ENCODE measurements at places on chromosomes 1 and 21.

GRCh38 chr1:1290238-1290731 lies 10.0 kb downstream of the SCNN1D start:
- peak; percentile 70 for DNase-seq

DNA sequence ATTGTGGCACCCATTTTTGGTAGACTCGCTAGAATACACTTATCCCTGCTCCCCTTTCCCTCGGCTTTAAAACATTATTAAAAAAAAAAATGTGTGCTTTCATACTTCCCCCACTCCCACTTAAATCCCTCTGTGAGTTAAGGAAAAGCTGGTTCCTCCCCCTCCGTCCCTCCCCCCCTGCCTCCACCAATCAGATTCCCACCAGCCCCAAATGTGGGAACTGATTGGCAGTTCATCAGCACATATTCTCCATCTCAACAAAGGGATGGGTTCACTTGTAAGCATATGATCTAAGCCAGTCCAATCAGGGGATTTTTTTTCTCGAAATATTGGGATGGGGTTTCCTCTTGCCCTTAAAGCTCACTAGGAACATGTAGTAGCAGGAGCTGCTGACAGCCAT lies 10.8 kb upstream of the FYB2 start:
- no peak for DNase-seq

DNA sequence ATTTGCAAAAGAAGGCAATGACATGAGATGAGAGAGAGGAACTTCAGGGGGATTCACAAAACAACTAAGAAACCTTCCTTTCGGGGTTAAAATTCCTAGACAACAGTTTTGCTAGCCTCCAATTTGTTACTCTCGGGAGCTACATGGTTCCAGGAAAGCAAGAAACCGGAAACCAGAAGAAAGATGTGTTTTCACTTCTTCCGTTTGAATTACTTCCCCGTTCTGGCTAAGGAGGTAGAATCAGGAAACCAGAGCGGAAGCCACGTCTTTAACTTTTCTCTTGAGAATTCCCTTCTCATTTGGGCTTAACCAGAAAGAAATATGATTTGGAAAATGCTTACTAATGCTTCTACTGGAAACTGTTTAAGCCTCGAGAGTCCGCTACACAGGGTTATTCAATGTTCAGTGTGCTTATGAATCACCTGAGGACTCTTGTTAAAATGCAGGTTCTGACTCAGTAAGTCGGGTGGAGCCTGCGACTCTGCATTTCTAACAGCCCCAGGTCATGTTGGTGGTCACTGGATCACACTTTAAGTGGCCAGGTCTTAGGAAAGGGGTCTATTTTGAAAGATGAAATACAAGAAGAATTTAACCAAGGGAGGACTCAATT lies 43.5 kb upstream of the MCOLN3 start:
- DNase-seq: peak; percentile 10

- DNase-seq: no peak
Measured at GRCh38 chr21:27519361-27519760, 552.5 kb upstream of the ADAMTS5 start.

GRCh38 chr1:175319112-175319911 lies 126.7 kb upstream of the KIAA0040 start:
- DNase-seq: peak; percentile 85

GRCh38 chr1:2495026-2495425 lies 18.9 kb downstream of the PLCH2 start:
- DNase-seq: no peak

DNA sequence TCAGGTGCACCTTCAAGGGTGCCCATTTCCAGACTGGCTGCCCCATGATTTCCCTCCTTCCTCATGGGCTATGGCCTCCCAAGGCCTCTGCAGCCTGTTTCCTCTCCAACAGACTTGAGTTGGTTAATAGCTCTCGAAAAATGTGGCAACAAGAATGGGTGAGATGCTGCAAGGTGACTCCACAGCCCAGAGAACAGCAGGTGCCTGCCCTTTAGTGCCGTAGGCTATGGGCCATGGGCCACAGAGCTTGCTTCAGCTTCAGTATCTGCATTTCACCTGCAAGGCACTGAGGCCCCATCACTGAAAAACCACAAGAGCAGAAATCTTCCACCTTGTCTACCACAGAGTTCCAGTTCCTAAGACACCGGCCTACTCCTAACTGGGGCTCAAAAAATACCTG lies 122.0 kb downstream of the ETS2 start:
- DNase-seq: no peak

DNA sequence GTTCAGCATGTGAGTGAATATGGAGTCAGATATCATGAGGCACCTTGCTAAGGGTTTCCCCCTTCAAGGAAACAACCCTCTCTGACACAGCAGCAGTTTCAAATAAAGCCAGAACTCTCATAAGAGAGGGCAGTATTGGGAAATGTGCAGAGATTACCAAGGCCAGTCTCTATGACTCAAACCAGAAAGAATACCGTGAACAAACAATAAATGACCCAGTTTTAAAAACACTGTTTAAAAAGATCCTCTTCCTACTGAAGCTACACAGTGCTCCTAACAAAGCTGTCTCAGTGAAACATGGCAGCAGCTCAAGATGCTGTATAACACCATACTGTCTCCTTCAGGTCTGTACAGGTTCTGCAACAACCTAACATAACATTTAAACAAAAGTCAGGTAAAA lies 102.6 kb downstream of the KIAA0319L start:
- peak; percentile 61 for DNase-seq

GRCh38 chr1:58939666-58940370 lies 156.0 kb upstream of the JUN start:
- DNase-seq: no peak

- peak; percentile 64 for DNase-seq
Measured at GRCh38 chr1:235078480-235079381, 49.9 kb downstream of the TOMM20 start.

- DNase-seq: peak; percentile 68
Measured at GRCh38 chr21:32412162-32413014, at the start of gene EVA1C. Gene EVA1C, plus strand, starts transcription at chr21:32412706. Its CDS starts 148 bp downstream, at chr21:32412854.

GRCh38 chr1:68180441-68181164 lies 51.7 kb downstream of the WLS start:
- DNase-seq: no peak

GRCh38 chr1:89149976-89150375 lies 24.1 kb upstream of the GBP2 start:
- DNase-seq: no peak

GRCh38 chr1:30966690-30967369 lies 58.3 kb upstream of the SDC3 start:
- DNase-seq: no peak

DNA sequence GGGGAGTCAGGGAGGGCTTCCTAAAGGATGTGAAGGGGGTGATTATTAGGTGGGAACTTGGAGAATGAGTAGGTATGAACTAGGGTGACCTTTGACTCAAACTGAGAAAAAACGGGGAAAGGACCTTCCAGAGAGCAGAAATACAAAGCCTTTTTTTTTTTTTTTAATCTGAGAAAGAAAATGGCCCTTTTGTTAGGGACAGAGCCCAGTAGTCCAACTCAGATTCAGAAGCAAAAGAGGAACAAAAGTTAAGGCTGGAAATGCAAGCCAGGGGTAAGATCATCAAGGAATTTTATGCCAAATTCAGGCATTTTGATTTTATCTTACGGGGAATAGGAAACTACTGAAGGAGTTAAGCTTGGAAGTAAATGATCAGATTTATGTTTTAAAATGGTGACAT lies 96.0 kb upstream of the SMYD2 start:
- DNase-seq: no peak

- DNase-seq: no peak
Measured at GRCh38 chr1:115475252-115475651, 137.2 kb upstream of the NGF start.

GRCh38 chr1:237931581-237931980 lies 40.9 kb upstream of the ZP4 start:
- DNase-seq: no peak

- no peak for DNase-seq
Measured at GRCh38 chr1:221963742-221964141, 221.9 kb upstream of the DUSP10 start.

DNA sequence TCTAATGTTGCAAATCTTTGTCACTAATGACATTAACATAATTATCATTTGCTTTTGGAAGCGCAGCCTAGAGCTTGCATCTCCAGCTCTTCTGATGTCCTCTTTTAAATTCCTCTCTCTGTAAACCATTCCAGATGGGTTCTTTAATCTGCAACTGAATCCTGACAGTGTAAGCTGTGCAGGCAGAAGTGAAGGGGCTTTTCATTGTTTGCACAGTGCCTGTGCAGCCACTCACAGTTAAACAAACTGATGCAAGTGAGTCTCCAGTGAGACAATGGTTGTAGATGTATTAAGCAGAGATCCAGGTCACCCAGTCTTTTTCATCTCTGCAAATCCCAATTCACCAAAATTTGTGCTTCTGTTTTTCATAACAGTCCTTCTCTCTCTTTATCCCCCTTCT lies 22.5 kb upstream of the FCRL5 start:
- no peak for DNase-seq

GRCh38 chr1:91836331-91837040 lies 49.5 kb downstream of the TGFBR3 start:
- no peak for DNase-seq

DNA sequence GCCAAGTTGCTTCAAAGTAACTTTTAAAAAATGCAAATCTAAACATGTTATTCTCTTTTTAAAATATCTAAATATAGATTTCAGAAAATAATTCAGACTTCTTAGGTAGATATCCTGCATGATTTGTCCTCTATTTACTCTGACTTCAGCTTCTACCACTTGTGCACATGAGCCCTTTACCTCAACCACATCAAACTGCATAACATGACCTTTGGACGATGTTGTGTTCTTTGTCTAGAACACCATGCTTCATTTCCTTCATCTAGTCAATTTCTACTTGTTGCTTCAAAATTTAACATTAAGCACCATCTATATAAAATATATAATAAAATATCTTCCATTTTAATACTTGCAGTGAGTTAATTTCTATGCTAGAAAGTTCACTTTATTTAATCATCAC lies 96.9 kb downstream of the PLPP3 start:
- no peak for DNase-seq

- DNase-seq: no peak
Measured at GRCh38 chr1:85611425-85611824, 30.9 kb downstream of the CCN1 start.

GRCh38 chr1:161195171-161195570 lies 3.7 kb downstream of the ADAMTS4 start:
- DNase-seq: peak; percentile 87

DNA sequence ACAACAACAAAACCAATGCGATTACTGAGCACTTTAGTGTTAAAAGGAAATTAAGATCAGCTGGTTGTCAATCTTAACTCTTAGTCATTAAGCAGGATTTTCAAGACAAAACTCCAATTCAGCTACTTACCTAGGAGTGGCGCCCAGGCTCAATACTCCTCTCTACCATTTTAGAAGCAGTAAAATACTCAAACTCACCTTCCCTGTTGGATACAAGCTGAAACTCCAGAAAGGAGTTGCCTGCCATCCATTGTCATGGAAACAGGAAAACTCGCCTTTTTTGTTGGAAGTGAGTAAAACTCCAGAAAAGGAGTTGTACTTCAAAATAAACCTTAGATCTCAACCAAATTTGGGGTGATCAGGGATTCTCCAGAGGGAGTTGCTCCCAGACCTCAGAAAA lies 127.0 kb upstream of the F3 start:
- DNase-seq: no peak

DNA sequence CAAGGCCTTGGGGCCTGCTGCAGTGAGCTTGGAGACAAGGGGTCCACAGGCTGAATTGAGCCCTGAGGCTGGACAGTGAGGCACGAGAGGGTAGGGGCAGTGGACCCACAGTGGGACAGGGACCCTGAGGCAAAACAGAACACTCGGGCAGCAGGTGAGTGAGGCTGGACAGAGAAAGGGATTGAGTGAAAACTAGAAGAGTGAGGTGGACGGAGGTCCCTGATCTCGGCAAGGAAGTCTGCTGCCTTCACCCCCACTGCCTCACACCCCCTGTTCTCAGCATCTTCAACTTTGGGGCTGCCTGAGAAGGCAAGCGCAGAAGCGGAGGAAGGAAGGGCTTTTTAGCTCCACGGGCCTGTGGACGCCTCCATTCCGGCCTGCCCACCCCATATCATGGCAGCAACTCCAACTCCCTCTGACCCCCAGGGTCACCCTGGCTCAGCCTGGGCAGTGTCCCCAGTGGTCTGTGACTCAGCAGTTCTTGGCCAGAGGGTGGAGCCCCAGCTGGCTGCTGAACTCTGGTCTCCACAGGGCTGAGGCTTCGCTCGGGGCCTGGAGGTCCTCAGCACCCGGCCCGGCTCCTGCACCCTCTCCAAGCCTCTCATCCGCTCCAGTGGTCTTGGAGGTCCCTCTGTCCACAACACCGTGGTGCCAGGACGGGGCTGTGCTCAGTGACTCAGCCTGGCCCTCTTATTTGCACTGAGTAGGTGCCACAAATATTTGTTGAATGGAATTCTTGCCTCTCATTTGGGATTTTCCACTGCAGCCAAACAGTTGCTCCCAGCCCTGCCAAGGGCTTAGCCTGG lies 60.0 kb upstream of the EPS8L3 start:
- peak; percentile 44 for DNase-seq

GRCh38 chr1:116318897-116319296 lies 54.1 kb upstream of the ATP1A1 start:
- no peak for DNase-seq

- peak; percentile 66 for DNase-seq
Measured at GRCh38 chr21:43603641-43604504, 55.4 kb downstream of the HSF2BP start.

DNA sequence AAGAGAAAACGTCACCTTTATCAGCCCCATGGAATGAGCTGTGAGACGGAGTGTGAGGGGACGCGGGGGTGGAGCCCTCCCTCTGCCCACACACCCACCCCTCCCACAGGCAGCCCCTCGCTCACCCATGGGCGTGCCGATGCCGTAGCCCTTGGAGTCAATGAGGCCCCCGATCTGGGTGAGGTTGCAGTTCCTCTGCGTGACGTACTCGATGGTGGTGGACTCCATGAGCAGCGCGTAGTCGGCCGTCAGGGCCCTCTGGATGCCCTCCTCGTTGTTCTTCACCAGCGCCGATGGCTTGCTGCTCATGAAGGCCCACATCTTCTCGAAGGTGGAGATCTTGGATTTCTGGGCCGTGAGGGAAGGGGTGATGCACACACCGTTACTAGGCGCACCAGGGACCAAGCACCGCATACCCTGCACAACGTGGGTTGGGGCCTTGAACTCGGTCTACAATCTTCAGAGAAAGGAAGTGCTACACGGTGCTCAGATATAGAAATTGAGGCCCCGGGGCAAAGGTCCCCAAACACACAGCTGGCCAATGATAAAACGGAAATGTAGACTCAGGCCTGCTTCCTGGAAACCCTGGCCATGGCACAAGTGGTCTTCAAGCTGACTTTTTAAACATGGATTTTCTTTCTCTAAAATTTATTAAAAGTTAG lies 228.2 kb downstream of the GRIK3 start:
- no peak for DNase-seq

Measured in suppressor macrophage (primary cell).